Cerebellar cortex (tissue), 1 donor: ENCODE measurements at places on chromosomes 4 and X.

DNA sequence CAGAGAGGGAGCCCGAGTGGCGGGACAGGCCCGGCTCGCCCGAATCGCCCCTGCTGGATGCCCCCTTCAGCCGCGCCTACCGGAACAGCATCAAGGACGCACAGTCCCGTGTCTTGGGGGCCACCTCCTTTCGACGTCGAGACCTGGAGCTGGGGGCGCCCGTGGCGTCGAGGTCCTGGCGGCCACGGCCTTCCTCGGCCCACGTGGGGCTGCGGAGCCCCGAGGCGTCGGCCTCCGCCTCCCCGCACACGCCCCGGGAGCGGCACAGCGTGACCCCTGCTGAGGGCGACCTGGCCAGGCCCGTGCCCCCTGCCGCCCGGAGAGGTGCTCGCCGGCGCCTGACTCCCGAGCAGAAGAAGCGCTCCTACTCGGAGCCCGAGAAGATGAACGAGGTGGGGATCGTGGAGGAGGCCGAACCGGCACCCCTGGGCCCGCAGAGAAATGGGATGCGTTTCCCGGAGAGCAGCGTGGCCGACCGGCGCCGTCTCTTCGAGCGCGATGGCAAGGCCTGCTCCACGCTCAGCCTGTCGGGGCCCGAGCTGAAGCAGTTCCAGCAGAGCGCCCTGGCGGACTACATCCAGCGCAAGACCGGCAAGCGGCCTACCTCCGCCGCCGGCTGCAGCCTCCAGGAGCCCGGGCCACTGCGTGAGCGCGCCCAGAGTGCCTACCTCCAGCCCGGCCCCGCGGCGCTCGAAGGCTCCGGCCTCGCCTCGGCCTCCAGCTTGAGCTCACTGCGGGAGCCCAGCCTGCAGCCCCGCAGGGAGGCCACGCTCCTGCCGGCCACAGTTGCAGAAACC lies 156.9 kb downstream of the SOWAHB start:
- no peak for DNase-seq

DNA sequence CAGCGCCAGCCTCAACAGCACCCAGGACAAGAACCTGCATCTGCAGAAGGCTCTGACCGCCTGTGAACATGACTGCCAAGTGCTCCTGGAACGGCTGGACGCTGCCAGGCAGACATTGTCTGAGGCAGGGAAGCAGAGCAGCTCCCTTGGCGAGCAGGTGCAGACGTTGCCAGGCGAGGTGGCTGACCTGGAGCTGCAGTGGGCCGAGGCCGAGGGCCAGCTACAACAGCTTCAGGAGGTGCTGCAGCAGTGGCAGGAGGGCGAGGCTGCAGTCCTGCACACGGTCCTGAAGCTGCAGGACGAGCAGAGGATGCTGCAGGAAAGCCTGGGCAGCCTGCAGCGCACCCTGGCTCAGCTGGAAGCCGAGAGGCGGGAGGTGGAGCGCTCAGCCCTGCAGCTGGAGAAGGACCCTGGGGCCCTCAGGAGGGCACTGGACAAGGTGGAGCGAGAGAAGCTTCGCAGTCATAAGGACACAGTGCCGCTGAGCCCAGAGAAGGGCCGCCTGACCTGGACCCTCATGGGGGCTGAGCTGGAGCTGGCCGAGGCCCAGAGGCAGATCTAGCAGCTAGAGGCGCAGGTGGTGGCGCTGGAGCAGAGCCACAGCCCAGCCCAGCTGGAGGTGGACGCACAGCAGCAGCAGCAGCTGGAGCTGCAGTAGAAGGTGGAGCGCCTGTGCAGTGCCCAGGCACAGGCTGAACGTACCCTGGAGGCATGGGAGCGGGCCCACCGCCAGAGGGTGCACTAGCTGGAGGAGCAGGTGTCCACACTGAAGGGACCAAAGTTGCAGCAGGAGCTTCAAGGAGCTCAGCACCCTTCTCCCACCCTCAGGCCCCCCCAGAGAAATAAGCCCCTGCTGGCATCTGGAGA lies 16.4 kb downstream of the SMIM10L2A start:
- no peak for DNase-seq

DNA sequence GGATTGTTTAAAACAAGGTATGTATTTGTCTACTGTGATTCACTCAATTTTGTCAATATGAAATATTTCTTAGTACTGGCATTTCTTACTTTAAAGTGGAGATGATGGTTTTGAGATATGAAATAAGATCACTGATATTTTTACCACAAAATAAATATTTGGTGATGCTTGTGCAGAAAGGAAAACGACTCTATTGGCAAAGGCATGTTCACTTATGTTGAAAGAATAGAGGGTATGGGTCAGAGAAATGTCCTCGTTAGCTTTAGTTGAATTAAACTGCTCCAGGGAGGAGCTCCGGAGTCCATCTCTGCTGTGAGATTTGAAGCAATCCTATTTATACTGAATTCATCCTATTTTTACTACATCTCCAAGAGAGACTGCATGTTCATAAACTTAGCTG lies 84.2 kb downstream of the SH3BGRL start:
- DNase-seq, result no peak

GRCh38 chr4:89275587-89275986 lies 32.0 kb downstream of the GPRIN3 start:
- no peak for DNase-seq

GRCh38 chr4:143273160-143273917 lies 63.3 kb upstream of the GAB1 start:
- no peak for DNase-seq

- DNase-seq, result no peak
Observed at GRCh38 chrX:3006495-3006894, at the start of gene ARSH. Gene ARSH, plus strand, starts transcription at chrX:3006546. Its CDS starts 67 bp downstream, at chrX:3006613.

GRCh38 chr4:155712846-155713245 lies 46.0 kb upstream of the GUCY1B1 start:
- DNase-seq, result no peak

- no peak for DNase-seq
Observed at GRCh38 chr4:52157641-52158316, 106.7 kb downstream of the SPATA18 start.

DNA sequence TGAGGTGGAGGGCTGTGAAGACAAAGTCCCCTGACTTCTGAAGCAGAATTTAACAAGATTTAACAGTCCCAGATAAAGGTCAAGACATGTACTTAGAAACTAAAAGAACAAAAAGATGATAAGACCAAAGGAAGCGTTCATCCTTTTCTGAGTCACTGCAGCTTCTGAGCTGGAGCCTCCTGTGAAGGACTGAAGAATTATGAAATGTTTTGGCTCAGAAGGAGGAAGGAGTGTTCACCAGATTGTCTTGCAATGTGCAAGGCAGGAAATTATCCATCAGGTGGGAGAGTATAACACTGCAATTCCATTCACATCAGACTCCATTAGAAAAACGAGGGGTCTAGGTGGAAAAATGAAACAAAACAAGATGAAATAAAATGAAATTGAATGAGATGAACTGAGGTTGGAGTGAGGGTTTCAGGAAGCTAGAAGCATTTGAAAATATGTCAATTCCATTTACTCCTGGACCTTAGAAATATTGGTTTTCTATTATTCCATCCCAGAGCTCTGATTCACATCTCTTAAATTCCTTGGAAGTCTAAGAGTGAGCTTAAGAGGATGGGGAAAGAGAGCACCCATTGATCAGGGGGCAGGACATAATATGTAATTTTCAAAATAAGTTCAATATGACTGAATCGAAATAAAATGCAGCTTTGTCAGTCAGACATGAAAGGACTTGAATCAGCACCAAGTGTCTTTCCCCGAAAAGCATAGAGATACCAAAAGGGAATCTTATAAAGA lies 186.1 kb upstream of the LNX1 start:
- DNase-seq, result no peak

DNA sequence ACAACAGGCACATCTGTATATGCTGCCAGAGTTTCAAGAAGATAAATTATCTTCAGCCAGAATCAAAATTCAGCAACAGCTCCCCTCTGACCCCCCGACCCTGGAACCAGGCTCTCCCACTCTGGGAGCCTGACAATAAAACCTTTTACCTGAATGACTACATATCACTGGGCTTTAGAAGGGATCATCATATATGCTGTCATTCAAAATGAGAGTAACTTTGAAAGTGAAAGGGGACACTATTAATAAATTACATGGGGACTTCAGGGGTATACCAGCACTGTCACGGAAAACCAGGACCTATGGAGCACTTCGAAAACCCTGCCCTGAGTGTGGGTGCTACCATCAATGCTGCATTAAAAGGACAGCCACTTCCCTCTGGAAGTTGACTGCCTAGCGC lies 26.2 kb downstream of the TSPAN5 start:
- DNase-seq, result no peak

DNA sequence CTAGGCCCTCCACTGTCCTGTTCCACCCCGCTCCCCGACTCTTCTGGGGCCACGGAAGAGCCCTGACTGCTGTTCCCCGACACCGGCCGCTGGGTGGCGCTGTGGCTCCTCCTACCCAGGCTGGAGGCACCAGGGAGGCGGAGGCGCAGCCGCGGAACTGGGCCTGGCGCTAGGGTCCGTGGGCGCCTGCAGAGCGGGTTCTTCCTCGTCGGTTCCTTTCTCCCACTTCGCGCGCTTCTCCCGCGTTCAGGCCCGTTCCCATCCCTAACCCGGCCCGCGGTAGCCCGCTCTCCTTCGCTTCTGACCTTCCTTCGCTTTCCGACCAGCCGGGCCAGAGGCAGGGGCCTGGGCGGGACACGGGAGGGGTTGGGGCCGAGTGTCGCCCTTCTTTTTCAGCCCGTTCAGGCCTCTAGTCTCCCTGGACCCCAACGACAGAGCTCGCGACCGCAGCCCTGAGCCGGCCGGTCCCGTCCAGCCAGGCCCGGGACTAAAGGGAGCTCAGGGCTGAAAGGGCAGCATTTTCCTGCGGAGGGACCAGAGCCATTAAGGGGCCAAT lies 34.3 kb downstream of the NALF2 start:
- DNase-seq, result peak; percentile 13

DNA sequence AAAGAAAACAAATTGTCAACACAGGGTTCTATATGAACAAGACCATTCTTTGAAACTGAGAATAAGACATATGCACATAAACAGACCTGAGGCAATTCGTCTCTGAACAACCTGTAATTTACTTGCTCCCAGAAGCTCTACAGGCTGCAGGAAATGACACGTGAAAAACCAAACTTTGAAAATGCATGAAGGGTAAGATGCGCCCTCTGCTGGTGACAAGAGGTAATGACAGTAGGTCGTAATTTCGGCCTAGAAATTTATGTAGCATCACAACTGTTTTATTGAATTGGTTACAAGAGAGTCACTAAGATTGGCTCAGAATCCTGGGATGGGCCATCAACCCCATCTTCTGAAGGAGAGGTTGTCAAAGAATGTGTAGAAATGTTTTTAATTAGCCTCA lies 276.5 kb downstream of the PPP4R3C start:
- DNase-seq, result peak; percentile 1

DNA sequence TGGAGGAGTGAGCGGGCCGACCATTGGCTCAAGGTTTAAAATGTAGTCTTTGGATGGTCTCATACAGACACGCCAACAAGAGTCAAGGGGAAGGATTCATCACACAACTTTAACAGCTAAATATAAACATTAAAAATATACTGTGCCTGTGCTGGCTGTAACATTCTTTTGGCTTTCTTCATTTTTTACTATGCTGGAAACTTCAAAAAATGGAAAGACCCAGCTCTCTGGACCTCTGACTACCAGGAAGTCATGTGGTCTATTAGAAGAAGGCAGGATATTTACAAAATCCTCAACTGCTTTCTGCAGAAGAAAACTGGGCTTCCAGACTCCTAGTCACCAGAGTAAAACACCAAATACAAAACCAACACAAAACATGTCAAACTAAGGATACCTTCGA lies 49.8 kb upstream of the KLF3 start:
- no peak for DNase-seq

DNA sequence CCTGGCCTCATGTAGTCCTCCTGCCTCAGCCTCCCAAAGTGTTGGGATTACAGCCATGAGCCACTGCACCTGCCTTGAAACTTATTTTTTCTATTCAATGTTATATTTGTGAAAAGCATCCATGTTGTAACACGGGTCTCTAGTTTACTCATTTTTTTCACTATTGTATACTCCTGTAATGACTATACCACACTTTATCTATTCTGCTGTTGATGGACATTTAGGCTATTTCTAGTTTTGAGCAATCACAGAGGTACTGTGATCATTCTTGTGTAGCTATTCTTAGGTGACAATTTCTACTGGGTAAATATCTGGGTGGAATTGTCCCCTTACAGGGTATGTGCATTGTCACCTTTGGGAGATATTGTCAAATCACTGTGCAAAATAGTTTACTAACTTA lies 3.6 kb downstream of the DRP2 start:
- DNase-seq, result no peak

DNA sequence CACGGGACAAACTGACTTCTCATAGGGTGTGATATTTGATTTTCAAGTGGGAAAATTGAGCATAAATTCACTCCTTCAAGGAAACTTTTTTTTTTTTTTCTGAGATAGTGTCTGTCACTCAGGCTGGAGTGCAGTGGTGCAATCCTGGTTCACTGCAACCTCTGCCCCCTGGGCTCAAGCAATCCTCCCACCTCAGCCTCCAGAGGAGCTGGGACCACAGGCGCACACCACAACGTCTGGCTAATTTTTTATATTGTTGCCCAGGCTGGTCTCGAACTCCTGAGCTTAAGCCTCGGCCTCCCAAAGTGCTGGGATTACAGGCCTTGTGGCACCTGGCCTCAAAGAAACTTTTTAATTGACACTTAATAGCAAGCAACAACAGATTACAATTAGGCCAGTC lies 13.8 kb downstream of the CLDN34 start:
- DNase-seq, result no peak

DNA sequence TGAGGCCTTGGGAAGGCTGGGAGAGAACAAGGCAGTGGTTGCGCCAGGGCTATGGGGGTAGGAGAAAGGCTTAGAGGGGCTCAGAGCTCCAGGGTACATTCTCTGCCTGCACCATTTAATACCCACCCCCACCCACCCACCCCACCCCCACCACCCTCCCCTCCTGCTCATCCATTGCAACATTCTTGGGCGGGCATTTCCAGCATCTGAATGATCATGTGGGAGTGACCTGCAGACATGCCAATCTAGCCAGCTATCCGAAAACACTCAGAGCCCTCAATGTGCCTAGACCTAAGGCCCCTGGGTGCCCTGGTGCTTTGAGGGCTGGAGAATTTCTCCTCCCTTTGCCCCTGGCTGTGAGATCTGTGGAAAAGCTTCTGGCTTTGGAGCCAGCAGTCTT lies 3.1 kb downstream of the SLC34A2 start:
- no peak for DNase-seq

GRCh38 chr4:158739600-158739999 lies 16.4 kb upstream of the PPID start:
- DNase-seq, result no peak

DNA sequence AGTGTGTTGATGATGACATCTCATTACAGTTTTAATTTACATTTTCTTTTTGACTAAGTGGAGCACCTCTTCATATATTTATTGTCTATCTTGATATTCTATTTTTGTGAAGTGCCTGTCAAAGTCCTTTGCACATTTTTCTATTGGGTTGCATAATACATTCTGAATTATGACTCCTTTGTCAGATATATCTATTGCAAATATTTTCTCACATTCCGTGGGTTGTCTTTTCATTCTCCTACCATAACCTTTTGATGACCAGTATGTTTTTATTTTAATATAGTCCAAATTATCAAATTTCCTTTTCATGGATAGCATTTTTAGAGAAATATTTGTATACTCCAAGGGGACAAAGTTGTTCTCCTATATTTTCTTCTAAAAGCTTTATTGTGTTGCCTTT lies 126.4 kb downstream of the PJA1 start:
- DNase-seq, result no peak

- DNase-seq, result no peak
Observed at GRCh38 chr4:158833602-158834001, 64.8 kb downstream of the FNIP2 start.
